CD4-positive, alpha-beta T cell (primary cell): ENCODE measurements at places on chromosomes 11 and 22. TPM values are rescaled to one million over a fixed set of nuclear protein-coding genes. Genes with fewer than 3 reads are reported as not detected.

DNA sequence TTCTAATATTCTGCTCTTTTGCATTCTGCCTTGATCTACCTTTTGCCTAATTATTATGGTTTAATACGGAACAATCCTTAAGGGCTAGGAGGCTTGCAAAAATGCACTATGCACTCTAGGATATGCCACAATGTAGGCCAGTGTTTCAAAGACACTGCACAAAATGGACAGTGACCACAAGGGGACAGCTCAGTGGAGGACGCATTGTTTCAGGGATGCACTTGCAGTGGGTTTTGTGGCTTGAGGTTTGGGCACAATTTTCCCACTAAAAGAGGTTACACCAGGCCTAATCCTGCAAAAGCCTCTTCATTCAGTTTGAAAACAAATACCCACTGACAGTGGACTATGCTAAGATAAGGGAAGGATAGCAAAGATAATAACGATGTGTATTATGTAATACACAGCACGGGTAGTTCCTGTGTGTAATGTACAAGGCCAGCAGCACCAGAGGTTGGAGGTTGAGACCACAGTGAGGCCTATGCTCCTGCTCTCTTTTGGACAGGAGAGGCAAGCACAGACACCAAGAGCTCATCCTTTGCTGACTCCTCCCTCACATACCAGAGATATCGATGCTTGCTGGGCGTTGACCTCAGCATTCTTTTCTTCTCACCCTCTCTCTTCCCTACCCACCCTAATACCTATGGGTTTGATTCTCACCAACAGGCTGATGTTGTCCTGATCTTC, 12.7 kb downstream of the MAP6 start:
- H3K36me3 ChIP-seq = no peaks in the 10 kb centered on the region
- no peak overlapping the region for H3K27ac ChIP-seq
- DNase-seq = no peak
- H3K4me3 ChIP-seq = no peak overlapping the region

- no peaks in the 10 kb centered on the region for H3K36me3 ChIP-seq
- H3K27ac ChIP-seq = no peak overlapping the region
Observed at GRCh38 chr11:44034639-44035038, 13.1 kb upstream of the ACCSL start.

GRCh38 chr11:43573873-43574272, 106.7 kb upstream of the HSD17B12 start:
- H3K27me3 ChIP-seq = peaks cover 62% of the 10 kb centered on the region
- no peak overlapping the region for H3K4me3 ChIP-seq
- no peaks in the 10 kb centered on the region for H3K36me3 ChIP-seq
- no peak for DNase-seq
- no peak overlapping the region for H3K27ac ChIP-seq

DNA sequence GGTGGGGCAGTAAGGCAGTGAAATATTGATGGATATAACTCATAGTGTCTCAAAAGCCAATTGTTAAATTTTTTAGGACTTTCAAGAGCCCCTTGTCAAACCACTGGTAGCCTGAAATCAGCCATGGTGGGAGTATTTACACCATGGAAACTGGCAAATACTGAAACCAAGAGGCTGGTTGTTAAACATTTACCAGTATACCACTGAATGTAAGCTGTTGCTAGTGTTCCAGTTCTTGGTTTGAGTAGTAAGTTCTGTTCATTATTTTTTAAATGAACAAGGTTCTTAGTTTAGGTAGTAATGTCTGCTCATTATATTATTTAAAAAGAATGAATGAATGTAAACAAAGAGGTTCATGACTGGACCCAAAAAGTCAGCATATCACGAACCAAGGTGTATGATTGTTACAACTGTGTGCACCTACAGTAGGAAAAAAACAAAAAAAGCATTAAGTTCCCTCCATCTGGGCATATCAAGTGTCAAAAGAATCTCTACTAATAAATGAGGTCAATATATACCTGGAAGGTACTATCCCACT, 4.5 kb upstream of the EIF3F start:
- no peak overlapping the region for H3K27ac ChIP-seq
- no peaks in the 10 kb centered on the region for H3K27me3 ChIP-seq

Gene OR52N4
- 0.50 TPM for total RNA-seq

GRCh38 chr11:104916442-104916841, 18.2 kb upstream of the CASP12 start:
- H3K36me3 ChIP-seq = no peaks in the 10 kb centered on the region
- DNase-seq = no peak
- peak overlapping the region; percentile 56 for H3K27ac ChIP-seq
- H3K4me1 ChIP-seq = peaks cover 13% of the 10 kb centered on the region
- H3K27me3 ChIP-seq = no peaks in the 10 kb centered on the region

Gene SPON1
- total RNA-seq = 2.1 TPM

GRCh38 chr11:1335811-1336761, 26.7 kb upstream of the TOLLIP start:
- no peaks in the 10 kb centered on the region for H3K36me3 ChIP-seq
- H3K4me3 ChIP-seq = peak overlapping the region; percentile 59
- no peak overlapping the region for H3K27ac ChIP-seq
- DNase-seq = peak; percentile 74
- peaks cover 14% of the 10 kb centered on the region for H3K4me1 ChIP-seq

GRCh38 chr11:86760577-86760976, 39.8 kb upstream of the PRSS23 start:
- H3K36me3 ChIP-seq = no peaks in the 10 kb centered on the region
- no peak overlapping the region for H3K27ac ChIP-seq
- no peaks in the 10 kb centered on the region for H3K4me1 ChIP-seq
- DNase-seq = no peak
- no peaks in the 10 kb centered on the region for H3K27me3 ChIP-seq
